ENCODE measurements at places on chromosomes 11 and 22. TPM values are rescaled to one million over a fixed set of nuclear protein-coding genes. Genes with fewer than 3 reads are reported as not detected.

GLYAT gene
- not detected for total RNA-seq

OR8B12 gene
- not detected for total RNA-seq

UPK3A gene
- total RNA-seq: not detected

PANX3 gene
- not detected for total RNA-seq

RAG2 gene
- not detected for total RNA-seq

GPR83 gene
- 0.07 TPM for total RNA-seq

SLC5A12 gene
- total RNA-seq: not detected

FIBIN gene
- total RNA-seq: not detected

PVALB gene
- not detected for total RNA-seq

RIMBP3C gene
- 0.13 TPM for total RNA-seq

OR4A16 gene
- not detected for total RNA-seq

CRYBA4 gene
- total RNA-seq: not detected

SOX10 gene
- not detected for total RNA-seq

RAPSN gene
- total RNA-seq: 0.09 TPM

OLFML1 gene
- not detected for total RNA-seq

MS4A3 gene
- total RNA-seq: not detected

P4HA3 gene
- total RNA-seq: 48.3 TPM

ARFIP2 gene
- total RNA-seq: 53.3 TPM

PIWIL4 gene
- total RNA-seq: 0.22 TPM

Measured in A549 treated with Hydrocortisone at 1 μM for 4 hours (cell line).